ENCODE measurements at places on chromosomes 13 and 19.

DNA sequence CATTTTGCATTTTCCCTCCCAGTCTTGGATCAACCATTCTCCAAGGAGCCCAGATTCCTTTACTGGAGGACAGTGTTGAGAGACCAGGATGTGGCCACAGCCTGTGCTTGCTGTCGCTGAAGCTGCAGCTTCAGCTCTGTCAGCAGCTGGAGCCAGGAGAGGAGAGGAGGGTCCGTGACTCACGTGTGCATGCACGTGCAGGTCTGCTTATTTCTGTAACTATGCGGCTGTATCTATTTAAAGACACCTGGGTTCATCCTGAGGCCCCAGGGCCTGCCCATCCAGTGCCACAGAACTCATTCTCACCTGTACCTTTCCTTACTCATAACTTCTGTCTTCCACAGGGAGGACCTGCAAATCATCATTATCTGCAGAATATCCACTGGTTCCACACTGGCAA, 8.2 kb upstream of the LAMP1 start:
- no peak for DNase-seq

- no peak for DNase-seq
Measured at GRCh38 chr19:52990759-52991418, 22.8 kb upstream of the ERVV-1 start.

- no peak for DNase-seq
Measured at GRCh38 chr13:74450964-74451363, 316.8 kb upstream of the KLF12 start.

GRCh38 chr19:23577501-23577900, 109.5 kb downstream of the ZNF675 start:
- DNase-seq: no peak

GRCh38 chr13:41821238-41821594, 139.7 kb downstream of the VWA8 start:
- no peak for DNase-seq

DNA sequence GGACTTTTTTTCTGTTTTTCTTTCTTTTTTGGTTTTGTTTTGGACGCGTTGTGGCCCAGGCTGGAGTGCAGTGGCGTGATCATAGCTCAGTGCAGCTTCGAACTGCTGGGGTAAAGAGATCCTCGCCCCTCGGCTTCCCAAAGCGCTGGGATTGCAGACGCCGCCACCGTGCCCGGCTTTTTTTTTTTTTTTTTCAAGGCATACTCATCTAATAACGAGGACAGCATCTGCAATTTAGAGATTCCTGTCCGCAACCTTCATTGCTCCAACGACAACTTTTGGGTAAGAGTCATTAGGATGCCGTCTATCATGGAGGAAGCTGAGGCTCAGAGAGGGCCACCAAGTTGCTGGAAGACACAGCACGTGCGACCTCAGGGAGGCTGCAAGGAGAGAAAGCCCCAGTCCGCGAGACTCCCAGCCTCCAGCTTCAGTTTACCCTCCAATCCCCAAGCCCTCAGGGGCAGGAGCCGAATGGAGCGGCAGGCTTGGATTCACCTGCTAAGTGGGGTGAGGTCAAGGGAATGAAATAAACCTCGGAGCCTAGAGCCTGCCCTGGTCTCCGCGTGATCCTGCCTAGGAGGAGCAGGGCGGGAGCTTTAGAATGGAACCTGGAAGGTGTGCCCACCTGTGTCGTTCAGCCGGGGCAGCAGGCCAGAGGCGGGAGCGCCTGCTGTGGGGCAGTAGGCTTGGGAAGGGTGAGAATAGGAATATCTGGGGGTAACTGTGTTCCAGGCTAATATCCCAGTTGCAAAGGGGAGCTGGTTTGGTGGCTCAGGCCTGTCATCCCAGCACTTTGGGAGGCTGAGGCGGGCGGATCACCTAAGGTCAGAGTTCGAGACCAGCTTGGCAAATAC, 676 bp upstream of the POLRMT start:
- DNase-seq: no peak

GRCh38 chr13:94799299-94799698, 87.0 kb upstream of the SOX21 start:
- no peak for DNase-seq

- no peak for DNase-seq
Measured at GRCh38 chr19:30223866-30224688, 148.1 kb upstream of the ZNF536 start.

DNA sequence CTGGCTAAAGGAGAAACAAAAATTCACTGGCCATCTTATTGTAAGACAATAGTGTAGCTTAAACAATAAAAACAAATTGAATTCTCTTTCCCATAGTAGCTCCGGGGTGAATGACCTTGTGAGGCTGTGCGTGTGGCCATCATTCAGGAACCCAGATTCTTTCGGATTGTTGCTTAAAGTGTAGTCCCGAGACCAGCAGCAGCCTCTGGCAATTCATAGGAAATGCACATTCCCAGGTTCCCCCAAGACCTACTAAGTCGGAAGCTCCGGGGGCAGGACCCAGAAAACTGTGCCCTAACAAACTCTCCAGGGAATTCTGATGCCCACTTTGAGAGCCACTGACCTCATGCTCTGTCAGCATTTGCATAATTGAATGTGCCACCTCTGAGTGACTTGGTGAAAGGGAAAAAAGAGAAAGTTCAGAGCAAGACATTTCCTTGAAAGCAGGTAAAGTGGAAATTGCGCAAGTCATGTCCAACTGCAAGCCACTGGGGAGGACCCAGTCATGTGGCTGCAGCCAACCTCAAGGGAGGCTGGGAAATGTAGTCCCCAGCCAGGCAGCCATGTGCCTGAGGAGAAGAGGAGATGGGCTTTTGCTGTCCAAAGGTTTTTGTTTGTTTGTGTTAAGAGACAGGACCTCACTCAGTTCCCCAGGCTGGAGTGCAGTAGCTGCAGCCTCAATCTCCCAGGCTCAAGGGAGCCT, 50.7 kb upstream of the PNMA8B start:
- no peak for DNase-seq

DNA sequence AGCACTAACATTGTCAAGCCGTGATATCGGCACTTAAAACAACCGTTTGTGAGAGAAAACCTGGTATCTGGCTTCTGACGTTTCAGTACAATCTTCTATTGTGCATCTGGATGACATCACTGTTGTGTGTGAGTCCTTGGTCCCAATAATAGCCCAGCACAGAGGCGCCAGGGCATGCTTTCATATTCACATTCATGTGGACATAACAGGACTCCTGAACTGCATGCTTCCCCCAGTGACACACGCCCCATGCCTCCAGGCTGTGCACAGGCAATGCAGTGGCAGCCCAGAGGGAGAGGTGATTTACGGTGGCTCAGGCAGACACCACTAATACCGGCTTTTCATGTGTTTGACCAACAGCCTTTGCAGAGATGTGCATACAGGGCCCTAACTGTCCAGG, 58.1 kb downstream of the MRPL57 start:
- DNase-seq: no peak

DNA sequence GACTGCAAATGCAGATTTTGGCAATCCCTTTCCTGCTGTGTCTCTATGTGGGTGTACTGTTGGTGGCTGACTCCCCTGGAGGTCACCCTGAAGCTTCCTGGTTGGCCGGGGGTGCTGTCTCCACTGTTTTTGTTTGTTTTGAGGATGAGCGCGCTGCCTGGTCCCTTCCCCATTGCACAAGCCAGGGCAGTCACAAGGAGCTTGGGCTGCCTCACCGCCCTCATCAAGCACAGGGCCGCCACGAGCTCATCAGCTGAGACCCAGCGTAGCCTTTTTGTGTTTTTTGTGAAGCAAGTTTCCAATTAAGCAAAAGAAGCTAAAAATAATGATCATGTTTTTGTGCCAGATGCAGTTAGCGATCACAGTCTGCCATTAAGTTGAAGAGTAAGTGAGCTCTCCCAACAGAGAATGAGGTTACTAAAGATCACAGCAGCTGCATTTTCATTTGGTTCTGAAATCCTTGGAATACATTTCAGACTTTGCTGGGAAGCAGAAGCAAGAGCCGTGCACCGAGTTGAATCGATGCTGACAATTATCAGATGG, 57.8 kb downstream of the GGACT start:
- no peak for DNase-seq

- no peak for DNase-seq
Measured at GRCh38 chr13:44040818-44041100, 161.1 kb downstream of the LACC1 start.

DNA sequence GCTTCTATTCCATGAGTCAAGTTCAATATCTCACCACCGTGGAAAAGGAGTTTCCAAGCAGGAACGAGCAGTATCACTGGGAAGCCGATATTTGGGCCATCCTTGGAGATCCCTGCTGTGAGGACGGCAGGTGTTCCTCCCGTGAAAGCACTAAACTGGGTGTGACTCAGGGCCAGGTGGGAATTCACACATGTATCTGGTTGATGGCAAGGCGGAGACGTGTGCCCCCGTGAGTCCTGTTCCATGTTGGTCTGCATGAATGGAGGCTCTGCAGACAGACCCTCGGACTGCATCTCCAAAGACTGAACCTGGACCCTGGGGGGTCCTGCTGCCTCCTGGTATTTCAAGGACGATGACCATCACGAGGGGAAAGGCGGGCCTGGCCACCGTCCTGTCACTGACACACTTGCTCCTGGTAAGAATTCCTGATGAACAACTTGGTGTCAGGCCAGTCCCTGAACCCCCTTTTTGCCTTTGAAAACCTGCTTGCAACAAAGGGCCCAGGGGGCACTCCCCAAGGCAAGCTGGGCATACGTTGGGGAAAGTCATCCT, 22.8 kb upstream of the GAS6 start:
- DNase-seq: no peak

DNA sequence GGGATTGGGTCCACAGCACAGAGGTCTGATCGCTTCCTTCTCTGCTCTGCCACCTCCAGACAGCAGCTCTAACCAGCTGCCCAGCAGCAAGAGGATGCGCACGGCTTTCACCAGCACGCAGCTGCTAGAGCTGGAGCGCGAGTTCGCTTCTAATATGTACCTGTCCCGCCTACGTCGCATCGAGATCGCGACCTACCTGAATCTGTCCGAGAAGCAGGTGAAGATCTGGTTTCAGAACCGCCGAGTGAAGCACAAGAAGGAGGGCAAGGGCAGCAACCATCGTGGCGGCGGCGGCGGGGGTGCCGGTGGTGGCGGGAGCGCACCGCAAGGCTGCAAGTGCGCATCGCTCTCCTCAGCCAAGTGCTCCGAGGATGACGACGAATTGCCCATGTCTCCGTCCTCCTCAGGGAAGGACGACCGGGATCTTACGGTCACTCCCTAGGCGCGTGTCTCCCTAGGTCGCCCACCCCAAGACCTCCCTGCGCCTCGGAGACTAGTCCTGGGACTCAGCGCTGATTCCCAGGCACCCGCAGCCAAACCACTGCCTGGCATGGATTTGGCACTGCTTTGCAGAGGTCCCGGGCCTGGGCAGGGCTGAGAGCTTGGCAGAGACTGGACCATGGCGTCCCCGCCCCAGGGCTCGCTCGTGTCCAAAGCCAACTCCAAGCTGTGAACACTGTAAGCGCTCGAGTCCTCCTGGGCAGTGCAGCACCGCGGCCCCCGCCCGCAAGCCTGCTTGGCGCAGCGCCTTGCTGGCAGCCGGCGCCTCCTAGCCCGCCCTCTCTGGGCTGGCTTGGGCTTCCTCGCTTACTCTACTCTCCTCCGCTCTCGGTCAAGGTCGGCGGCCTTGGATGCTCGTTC, 1.5 kb downstream of the GSX1 start:
- DNase-seq: no peak

GRCh38 chr13:40172878-40173277, 493.6 kb downstream of the FOXO1 start:
- no peak for DNase-seq

DNA sequence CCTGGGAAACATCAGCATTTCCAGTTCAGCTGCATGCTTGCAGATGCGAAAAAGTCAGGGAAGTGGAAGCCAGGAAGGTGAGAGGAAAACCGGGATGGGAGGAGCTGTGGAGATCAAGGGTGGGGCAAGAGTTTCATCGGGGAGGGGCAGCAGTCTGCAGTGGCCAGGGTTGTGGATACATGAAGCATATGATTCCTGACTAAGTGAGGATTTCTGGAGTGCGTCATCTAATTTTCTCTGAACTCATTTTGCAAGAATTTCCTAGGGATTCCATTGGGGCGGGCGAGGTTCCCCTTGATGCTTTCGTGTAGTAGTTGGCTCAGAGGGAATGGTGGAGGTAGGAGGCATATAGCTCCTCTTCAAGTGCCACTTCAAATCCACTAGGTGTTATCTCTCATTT, 344.1 kb upstream of the TMTC4 start:
- no peak for DNase-seq

DNA sequence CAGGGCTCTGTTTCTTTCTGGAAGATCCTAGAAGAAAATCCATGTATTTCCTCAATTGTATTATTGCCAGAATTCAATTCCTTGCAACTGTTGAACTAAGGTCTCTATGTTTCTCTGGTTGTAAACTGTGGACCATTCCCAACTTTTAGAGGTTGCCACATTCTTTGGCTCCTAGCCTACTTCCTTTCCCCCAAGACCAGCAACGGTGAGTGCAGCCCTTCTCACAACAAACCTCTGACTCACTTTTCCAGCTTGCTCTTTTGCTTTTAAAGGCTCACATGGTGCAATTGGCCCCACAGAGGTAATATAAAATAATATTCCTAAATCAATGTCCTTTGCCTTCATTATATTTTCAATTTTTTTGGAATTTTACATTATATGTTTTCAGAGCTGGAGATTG, 371.3 kb downstream of the SLITRK5 start:
- no peak for DNase-seq

DNA sequence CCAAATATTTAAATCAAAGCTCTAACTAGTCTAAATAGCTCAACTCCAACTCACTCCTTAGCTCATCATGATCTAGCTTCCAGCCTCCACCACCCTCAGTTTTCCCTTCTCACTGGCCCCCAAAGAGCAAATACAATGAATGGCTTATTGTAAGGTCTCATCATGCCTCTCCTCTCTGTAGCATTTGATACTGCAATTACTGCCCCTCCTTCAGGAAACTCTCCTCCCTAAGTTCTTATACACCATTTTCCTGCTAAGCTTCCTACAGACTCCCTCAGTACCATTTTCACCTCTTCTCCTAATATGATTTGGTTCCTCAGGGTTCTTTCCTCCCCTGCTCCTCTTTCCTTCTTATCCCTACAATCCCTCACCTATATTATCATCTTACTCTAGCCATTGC, 12.8 kb downstream of the KPNA3 start:
- DNase-seq: no peak

- no peak for DNase-seq
Measured at GRCh38 chr19:14054721-14055120, 7.2 kb downstream of the PALM3 start.

DNA sequence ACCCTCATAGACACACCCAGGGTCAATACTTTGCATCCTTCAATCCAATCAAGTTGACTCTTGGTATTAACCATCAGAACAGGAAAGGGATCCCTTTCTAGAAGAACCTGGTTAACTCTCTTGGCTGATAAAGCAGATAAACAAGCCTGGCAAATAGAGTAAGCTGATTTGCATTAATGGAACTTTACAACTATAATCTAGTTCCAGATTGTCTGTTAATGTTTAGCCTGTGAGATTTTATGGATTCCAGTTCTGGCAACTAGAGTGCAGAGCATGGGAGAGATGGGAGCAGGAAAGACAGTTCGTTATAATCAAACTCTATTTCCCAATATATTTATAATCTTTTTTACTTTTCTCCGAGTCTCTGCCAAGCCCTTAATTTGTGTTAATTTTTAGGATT, 272.6 kb upstream of the KLHL1 start:
- no peak for DNase-seq
